ENCODE measurements at places on chromosomes 2 and 18. TPM values are rescaled to one million over a fixed set of nuclear protein-coding genes. Genes with fewer than 3 reads are reported as not detected.
A peak's percentile ranks its signal among the peaks of the same experiment; 100 is the strongest.

The C2orf92 gene
- total RNA-seq, result 1.0 TPM

DNA sequence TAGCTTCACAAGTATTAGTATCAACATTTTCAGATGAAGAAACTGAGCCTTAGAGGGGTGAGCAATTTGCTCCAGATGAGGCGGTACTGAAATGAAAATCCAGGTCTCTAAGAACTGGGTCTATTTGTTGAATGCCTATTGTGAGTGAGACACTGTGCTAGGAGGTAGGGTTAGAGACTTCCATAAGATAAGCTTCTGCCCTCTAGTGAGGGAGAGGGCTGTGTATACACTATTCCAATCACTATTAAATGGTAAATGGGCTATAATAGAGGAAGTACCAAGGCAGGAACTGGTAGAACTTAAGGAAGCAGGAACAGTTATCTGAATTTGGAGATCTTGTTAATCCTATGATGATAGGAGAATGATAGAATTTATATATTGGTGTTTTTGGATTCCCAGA, 23.6 kb upstream of the GLS start:
- no peak for DNase-seq

The ANKAR gene
- total RNA-seq, result 2.4 TPM

The AFF3 gene
- 6.8 TPM for total RNA-seq

- no peak for DNase-seq
These were observed 138.7 kb upstream of the AQP4 start for GRCh38 chr18:27004056-27004829.

The BCL2 gene
- total RNA-seq, result 6.3 TPM

GRCh38 chr2:238925816-238926521, 78.1 kb downstream of the TWIST2 start:
- no peak for DNase-seq

DNA sequence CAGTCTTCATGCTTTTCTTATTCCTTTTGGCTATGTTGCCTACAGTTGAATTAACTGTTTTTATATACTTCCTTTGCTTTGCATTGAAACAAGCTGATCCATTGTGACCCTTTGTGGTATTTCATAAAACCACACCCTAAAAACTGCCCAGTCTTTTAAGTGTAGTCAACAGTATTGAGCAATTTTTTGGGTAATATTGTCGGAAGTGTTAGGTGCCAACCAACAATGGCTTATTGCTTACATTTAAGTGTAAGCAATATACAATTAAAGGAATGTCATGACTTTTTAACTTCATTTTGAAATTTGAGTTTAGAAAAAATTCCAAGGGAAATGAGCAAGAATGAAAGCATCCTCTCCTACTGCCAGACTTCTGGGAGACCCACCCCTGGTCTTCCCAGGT, 174.1 kb downstream of the NEDD4L start:
- peak; percentile 94 for DNase-seq

- DNase-seq, result no peak
These were observed 220.2 kb downstream of the SRBD1 start for GRCh38 chr2:45390861-45391260.

- peak; percentile 56 for DNase-seq
These were observed 765 bp upstream of the ID2 start for GRCh38 chr2:8680822-8681760.

DNA sequence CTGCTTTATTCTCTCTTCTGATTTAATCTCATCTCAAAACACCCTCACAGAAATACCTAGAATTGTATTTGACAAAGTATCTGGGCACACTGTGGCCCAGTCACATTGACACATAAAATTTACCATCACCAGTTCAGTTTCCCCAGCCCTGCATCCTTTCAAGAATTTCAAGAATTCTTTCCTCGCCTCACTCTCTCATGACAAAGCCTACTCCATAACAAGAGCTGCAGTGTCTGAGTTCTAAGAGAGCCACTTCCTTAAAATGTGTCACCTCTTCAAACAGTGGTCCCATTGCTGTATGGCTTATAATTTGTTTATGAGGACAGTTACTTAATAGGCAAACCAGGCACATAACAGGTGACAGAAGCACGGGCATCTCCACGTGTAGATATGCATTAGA, 90.9 kb upstream of the STK39 start:
- DNase-seq, result peak; percentile 52

The ARHGEF33 gene
- total RNA-seq, result not detected

GRCh38 chr2:53630026-53630606, 137.5 kb upstream of the CHAC2 start:
- no peak for DNase-seq

The METTL8 gene
- total RNA-seq, result 34.3 TPM

DNA sequence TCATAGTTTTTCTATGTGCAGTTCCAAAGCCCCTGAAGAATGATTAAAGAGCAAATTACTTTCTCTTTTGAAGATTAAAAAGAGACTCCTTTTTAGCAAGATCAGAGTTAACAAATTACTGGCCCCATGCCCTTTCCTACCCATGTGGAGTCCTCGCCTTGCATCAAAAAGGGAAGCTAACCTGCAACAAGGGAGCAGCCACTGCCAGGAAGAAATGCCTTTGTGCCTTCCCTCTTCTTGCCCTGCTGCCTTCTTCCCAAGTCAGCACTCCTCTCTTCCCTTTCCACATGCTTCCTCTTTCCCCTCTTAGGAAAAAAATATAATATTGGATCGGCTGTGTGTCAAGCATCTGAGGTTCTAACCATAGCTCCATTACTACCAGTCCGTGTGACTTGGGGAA, 37.1 kb upstream of the CYP1B1 start:
- DNase-seq, result no peak

DNA sequence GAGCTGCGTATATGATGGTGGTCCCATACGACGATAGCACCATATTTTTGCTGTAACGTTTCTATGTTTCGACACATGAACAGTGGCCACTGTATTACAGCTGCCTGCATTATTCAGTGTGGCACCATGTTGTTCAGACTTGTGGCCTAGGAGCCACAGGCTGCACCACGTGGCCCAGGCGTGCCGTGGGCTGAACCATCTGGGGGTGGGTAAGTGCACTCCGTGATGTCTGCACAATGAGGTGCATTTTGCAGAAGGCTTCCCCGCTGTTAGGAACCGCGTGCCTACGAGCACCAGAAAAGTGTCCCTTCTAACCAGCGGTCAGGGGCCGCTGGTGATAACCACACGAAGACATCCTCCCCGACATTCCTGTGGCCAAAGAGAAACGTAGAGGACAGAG, 433.7 kb upstream of the MYT1L start:
- DNase-seq, result no peak

- DNase-seq, result no peak
These were observed 40.2 kb upstream of the TGIF1 start for GRCh38 chr18:3409811-3410210.

GRCh38 chr2:201137505-201138400, 21.8 kb downstream of the CFLAR start:
- DNase-seq, result no peak

The APLF gene
- total RNA-seq, result 0.58 TPM

DNA sequence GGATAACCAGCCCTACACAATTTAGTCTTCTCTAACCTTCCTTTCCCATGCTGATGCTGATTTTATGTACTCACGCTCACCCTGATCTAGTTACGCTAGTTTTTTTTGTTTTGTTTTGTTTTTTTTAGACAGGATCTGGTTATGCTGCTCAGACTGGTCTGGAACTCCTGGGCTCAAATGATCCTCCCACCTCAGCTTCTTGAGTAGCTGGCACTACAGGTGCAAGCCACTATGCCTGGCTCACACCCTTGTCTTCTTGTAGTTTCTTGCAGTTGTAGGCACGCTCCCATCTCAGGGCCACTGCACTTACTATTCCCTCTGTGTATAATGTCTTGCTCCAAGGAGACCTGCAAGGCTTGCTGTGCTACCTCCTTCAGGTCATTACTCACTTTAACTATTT, 6.2 kb downstream of the PELI1 start:
- DNase-seq, result no peak

DNA sequence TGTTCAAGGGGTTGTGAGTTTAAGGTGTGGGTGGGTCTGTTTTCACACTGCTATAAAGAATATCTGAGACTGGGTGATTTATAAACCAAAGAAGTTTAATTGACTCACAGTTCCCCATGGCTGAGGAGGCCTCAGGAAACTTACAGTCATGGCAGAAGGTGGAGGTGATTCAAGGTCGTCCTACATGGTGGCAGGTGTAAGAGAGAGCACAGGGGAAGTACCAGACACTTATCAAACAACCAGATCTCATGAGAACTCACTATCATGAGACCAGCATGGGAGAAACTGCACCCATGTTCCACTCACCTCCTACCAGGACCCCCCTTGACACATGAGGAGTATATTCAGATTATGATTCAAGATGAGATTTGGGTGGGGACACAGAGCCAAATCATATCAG, 38.0 kb downstream of the RHBDD1 start:
- no peak for DNase-seq

- no peak for DNase-seq
These were observed 183.0 kb upstream of the CYP26B1 start for GRCh38 chr2:72330652-72331051.

- no peak for DNase-seq
These were observed 54.9 kb upstream of the RAB12 start for GRCh38 chr18:8554354-8554753.
